ENCODE measurements at places on chromosomes 3 and 15.

- DNase-seq, result no peak
Observed at GRCh38 chr15:67136802-67137201, 71.4 kb downstream of the SMAD3 start.

GRCh38 chr3:70740872-70741271 is 428.4 kb upstream of the MDFIC2 start:
- DNase-seq, result no peak

DNA sequence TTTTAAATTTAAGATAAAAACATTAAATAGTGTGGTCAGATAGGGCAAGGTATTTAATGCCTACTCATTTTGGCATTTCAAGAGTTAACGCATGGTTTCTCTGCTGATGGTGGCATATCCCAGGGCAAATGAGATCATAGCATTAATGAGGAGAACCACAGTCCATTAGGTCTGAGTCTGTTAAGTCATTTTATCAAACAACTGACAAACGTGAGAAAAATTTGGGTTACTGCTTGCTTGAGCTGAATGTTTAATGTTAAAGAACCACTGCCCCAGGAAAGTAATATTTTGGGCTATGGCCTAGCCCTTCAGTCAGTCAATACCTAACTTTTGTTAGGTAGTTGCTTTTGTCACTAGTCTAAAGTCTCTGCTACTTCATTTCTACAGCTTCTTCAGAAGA is 37.9 kb upstream of the SLC2A2 start:
- no peak for DNase-seq

DNA sequence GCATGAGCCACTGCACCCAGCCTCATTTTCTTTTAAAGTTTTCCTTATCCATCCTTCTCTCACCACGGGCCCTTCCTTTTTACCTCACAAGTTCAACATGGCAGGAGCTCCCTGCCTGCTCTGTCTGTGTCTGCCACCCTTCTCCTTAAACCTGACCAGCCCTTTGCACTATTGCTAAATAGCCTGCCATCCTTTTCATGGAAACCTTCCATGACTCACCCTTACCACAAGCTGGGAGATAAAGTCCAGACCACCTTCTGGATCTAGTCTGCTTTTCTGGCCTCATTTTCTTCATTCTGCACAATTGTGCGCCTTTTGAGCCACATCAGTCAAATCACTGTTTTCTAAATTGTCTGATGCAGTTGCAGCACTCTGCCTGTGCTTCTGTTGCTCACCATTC is 8.9 kb downstream of the PARP14 start:
- no peak for DNase-seq

DNA sequence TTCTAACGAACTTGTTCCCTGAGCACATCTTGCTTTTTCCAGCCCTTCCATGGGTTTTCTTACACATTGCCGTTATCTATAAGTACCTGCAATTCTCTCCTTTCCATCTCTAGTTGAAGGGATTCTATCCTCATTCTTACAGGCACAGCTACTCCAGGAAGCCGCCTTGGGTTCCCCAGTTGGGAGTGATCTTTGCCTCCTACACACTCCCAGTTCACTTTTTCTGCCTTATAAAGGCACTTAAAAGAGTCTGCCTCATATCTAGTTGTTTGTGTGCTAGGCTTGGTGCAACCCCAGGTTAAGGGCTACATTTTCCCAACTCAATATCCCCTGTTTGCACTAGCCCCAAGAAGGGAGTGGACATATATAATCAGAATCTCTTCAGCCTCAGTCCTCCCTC is 44.0 kb upstream of the IREB2 start:
- no peak for DNase-seq

- DNase-seq, result no peak
Observed at GRCh38 chr15:69848096-69848495, 249.6 kb downstream of the TLE3 start.

DNA sequence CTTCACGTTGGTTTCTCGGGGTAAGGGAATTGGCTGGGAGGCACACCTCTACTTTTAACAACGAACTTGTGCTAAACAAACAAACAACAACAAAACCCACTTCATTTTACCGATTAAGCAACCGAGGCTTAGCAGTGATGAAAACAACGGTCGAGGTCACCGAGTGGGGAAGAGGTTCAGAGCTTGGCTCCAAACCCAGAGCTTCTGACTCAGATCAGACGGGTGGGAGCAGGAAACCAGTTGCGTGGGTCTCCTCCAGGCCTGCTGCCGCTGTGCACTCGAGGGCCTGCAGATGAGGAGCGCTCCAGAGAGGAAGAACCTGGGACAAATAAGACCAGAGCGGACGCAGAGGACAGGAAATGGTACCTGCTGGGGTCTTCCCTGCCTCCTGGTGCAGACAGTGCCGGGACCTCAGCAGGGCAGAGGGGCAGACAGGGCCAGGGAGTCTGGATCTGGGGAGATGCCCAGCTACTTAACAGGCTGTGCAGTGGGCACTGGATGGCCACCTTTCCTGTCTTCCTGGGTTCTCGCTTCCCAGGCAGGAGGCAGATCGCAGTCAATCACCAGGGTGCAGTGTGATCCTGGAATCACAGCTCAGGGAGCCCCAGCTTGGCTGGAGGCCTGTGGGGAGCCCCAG is 99.0 kb upstream of the MEF2A start:
- no peak for DNase-seq

DNA sequence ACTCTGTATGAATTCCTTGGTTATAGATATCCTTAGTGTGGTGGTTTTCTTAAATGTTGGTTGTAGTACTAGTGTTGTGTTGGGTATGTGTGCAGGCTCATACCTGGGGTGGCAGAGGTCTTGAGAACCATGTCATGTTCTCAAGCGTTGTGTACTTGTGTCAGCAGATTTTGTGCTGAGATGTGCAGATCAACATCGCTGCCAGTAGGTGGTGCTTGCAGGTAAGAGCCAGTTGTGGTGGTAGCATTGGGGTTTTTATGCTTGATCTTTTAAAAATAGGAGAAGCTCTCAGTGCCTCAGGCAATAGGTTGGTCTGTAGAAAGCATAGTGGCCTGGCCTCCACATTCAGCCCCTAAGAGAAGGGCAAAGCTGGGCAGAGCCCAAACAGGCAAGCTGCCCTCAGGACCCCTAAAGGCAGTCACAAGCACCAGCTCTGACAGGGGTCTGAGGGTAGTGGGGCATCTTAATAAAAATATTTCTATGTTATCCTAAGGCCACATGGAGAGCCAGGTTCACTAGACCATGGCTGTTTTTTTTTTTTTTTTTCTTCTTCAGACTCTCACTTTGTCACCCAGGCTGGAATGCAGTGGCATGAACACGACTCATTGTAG is 164.0 kb downstream of the IL20RB start:
- no peak for DNase-seq

DNA sequence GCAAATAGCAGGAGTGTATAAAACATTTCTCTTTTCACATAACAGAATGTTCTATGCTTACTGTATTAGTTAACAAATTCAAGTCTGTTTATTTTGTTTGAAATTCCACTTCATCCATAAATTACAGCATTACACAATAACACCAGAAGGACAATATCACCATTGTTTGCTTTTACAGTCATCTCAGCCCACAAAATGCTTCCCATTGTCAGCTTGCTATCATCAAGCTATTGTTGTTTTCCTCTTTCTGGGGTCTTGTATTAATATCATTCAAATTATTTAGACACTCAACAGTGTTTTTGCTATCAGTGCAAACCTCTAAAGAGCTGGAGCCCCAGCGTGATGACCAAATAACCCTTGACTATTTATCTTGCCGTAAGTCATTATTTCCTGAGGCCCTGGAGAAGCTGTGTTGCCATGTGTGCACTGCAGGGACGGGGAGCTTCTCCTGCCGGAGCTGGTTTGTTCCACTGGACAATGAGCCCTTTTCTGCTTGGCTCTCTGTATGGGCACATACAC is 1.1 kb downstream of the SAMMSON start:
- DNase-seq, result no peak

GRCh38 chr3:179768080-179768479 is 115.2 kb downstream of the USP13 start:
- DNase-seq, result no peak

DNA sequence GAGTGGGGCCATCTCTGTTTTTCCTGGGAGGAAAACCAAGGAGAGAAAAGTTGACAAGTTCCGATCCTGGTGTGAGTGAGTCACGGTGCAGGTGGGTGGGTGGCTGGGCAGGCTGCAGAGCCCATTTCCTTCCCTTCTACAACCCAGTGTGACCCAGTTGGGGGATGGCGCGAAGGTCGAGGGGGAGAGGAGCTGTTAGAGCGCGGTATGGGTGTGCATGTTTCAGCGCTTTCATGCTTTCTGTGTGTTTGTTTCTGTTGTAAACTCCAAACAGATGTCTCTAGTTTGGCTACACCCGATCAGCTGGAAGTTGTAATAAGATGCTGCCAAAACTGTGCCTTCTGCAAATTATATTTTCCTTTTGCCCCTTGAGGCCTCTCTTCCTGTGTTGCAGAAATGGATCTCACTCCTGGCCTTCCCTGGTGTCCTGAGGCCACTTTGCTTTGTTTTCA is 3.8 kb downstream of the FAM43A start:
- peak; percentile 59 for DNase-seq

GRCh38 chr3:59749291-59749690 is 699.5 kb upstream of the CFAP20DC start:
- no peak for DNase-seq

- no peak for DNase-seq
Observed at GRCh38 chr3:160598865-160599264, 33.5 kb upstream of the KPNA4 start.

DNA sequence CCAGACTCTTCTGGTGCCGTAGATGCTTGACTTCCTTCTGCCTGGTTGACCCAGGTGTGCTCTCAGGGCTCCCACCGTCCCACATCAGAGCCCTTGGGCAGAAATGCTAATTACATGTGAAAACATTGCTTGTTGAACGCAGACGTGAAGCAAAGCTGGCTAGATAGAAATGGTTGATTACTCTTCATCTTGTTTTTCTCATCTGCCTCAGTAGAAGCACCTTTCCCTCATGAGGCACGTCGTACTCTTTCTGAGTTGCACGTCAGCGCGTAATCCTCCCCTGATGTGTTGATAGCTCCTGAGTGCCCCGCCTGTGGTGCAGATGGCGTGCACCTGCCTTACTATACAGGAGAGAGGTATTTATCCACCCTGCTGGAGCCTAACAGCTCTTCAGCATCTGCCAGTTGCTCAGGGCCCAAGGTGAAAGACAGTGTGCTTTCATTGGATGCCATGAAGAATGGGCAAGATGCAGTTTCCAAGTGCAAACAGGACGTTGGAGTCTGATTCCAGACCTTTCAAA is 18.1 kb downstream of the MAP6D1 start:
- DNase-seq, result no peak

DNA sequence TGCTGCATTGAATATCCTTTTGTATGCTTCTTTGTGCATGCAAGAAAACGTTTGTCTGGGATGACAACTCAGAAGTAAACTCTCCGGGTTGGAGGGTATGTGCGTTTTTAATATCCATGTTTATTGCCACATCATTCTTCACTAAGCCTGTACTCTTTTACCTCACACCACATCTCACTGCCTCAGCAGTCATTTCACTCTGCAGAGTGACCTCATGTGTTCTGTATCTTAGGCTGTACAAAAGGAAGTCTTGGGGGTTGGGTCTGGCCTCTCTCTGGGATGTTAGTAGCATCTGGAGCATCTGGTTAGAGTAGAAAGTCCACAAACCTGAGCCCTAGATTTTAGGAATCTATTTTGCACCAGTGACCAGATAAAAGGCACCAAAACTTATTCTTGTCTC is 16.1 kb downstream of the CACNA1D start:
- DNase-seq, result no peak

DNA sequence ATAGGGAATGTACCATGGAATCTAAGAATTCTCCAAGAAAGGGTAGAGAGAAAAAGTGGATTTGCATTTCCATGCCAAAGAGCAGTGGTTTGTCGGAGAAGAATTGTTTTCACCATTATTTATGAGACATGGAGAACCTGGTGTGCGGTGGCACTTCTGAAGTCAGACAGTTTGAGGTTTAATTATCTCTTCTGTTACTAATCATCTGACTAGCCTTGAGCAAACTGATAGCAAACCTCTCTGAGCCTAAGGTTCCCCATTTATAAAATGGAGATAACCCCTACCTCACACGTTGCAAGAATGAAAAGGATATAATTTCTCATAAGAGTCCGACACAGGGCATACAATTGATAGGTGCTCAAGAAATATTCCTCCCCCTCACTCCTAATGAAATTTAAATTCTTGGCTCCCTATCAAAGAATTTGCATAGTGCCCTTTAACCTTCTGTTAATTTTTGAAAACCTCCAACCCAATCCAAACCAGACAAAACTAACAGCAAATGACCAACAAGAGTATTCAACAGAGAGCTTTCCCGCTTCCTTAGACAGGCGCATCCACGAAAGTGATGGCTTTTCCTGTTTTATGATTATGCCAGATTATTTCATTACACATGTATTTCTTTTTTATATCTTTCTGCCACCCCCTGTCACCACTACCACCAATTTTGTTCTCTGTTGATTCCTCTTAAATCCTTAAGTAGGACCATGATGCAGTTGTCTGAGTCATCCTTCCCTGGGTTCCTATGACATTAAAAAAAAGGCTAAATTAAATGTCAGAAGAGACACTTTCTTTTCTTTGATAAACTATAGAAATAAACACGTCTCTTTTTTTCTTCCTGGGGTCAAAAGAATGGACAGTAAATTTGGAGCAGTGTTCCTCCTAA is 28.5 kb downstream of the TMEM212 start:
- no peak for DNase-seq

- no peak for DNase-seq
Observed at GRCh38 chr3:104291437-104291851, 1075.3 kb upstream of the ALCAM start.

DNA sequence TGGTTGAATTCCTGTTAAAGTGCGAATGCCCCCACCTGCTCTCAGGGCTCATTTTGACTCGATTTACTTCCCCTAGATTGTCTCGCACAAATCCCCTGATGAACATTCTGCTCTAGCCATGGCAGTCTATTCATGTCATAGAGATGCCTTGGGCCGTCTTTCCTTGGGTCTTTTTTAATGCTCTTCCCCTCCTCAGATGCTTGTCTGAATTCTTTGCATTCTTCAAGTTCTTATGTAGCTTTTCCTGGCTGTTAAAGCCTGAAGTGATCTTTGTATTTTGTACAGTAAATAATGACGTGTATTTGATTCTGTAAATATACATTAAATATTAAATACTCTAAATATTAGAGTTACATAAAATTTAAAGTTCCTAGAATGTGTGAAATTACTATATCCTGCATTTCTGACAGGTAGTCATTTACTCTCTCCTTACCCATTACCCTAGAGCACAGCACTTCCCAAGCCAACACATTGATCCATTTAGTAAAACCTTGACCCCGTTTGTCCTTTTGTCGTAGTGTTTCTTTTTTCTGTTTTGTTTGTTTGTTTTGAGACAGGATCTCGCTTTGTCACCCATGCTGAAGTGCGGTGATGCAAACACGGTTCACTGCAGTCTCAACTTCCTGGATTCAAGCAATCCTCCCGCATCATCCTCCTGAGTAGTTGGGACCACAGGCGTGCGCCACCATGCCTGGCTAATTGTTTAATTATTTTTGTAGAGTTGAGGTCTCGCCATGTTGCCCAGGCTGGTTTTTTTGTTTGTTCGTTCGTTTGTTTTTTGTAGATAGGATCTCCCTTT is 47.9 kb downstream of the YEATS2 start:
- DNase-seq, result no peak

- no peak for DNase-seq
Observed at GRCh38 chr3:13570391-13571194, 21.7 kb downstream of the FBLN2 start.

All from femur (tissue), 1 donor.